ENCODE measurements at places on chromosomes 4 and X.

- DNase-seq = no peak
These were observed 10.3 kb downstream of the CENPI start for GRCh38 chrX:101108284-101108683.

DNA sequence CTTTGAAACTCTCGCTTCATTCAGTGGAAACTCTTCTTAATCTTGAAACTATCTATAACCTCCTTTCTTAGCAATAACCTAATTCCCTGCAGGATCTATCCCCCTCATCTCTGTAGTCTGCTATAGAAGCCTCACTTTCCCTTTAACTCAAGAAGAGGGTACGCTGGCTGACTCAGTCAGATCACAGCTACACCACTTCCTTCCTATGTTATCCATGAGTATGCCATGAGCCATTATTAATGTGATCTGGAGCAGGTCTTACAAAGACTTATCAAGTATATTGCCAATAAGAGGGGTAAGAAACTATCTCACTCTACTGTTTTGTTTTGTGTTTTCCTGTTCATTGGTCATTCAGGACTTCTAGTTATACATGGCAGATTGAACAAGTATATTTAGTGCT lies 165.3 kb downstream of the PJA1 start:
- DNase-seq = no peak

GRCh38 chrX:71958281-71958675 lies 47.6 kb downstream of the NHSL2 start:
- DNase-seq = no peak

GRCh38 chr4:122765692-122766352 lies 33.3 kb downstream of the BBS12 start:
- DNase-seq = no peak

- no peak for DNase-seq
These were observed 142.9 kb upstream of the SFRP2 start for GRCh38 chr4:153931804-153932203.

GRCh38 chrX:118504581-118504980 lies 9.0 kb downstream of the DOCK11 start:
- DNase-seq = no peak

GRCh38 chrX:140983730-140984129 lies 18.7 kb upstream of the SPANXB1 start:
- DNase-seq = no peak

- DNase-seq = peak; percentile 29
These were observed 159.4 kb downstream of the MGST2 start for GRCh38 chr4:139824882-139825522.

- no peak for DNase-seq
These were observed 50.8 kb upstream of the HMX1 start for GRCh38 chr4:8922481-8922880.

GRCh38 chr4:150262611-150263010 lies 184.4 kb downstream of the DCLK2 start:
- no peak for DNase-seq

DNA sequence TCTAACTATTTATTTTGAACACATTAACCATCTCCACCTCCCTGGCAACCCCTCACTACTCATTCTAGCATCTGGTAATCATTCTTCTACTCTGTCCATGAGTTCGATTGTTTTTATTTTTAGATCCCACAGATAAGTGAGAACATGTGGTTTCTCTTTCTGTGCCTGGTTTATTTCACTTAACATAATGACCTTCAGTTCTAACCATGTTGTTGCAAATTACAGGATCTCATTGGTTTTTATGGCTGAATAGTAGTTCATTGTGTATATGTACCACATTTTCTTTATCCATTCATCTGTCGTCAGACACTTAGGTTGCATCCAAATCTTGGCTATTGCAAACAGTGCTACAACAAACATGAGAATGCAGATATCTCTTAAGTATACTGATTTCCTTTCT lies 33.4 kb upstream of the FAM47B start:
- DNase-seq = no peak

GRCh38 chr4:112357897-112358296 lies 60.7 kb downstream of the ALPK1 start:
- no peak for DNase-seq

GRCh38 chr4:138320831-138321230 lies 78.7 kb upstream of the SLC7A11 start:
- DNase-seq = no peak

GRCh38 chr4:76894537-76895255 lies 3.2 kb downstream of the SOWAHB start:
- no peak for DNase-seq

All from endothelial cell (in vitro differentiated cells).